NCI-H187 treated with DMSO at 0.1 percent for 48 hours (cell line): ENCODE measurements at places on chromosomes 16 and 17.
A peak's percentile ranks its signal among the peaks of the same experiment; 100 is the strongest.

DNA sequence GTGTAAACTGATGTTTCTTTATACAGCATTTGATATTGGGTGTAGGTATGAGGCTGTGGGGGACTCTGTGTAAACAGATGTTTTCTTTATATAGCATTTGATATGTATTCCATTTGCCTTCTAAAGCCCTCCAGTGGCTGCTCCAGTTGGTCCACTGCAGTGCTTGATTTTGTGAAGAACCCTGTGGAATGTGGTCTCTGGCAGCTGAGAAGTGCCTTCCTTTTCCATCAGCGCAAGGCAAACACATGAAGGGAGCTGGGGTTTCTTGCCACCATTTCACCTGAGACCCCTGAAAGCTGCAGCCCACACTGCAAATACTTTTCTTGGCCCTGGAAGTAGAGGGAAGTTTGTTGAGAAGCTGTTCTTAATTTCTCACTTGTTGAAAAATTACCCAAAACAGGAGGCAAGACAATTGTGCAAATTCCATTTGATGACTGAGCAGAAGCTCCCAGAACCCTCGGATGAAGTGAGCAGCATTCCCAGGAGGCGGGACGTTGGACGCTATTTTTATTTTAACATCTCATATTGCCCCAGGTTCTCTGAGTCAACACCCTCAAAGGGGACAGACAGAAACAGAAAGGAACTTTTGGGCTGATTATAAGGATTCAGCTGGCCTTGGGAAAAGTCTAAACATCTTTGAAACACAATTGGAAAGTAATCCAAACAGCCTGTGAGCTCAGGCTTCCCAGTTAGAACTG, 158.5 kb upstream of the RPH3AL start:
- DNase-seq: no peak

DNA sequence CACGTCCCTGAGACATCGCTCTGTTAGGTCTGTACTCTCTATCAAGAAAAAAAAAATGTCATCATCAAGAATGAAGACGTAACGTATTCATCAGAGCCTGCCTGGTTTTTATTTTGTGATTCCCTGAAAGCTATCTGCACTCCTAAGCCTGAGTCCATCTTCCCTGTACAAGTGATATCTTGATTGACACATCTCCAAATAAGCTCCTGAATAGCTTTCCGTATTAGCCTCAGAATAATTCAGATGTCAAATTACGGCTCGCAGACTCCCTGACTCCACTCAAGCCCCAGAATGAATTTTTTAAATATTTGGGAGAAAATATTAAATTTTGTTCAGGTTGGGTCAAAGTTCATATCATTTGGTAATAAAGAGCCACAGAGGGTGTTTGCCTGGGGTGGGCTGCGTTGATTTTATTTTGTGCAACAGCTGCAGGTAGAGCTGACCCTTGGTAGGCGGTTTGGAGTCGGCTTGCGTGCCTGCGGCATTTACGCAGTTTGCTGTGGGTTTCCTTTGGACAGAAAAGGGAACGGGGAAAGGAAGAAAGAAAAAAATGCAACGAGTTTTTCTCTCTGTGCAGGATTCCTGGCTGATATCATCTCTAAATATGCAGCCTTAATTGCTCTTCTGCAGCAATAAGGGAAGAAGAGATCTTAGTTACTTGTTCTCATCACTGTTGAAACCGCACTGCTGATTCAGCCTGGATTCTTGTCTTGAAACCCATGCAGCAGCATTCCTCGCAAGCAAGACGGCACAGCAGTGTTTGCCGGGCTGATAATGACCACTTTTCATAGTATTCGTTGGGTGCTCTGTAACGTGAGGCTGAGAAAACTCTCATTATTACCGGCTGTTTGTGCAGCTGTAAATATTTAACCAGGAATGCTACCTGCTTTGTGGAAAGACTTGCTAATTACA, 114.7 kb downstream of the IRX3 start:
- DNase-seq: no peak

GRCh38 chr17:65656390-65657250, 95.2 kb upstream of the AXIN2 start:
- DNase-seq: no peak

- DNase-seq: no peak
Measured at GRCh38 chr16:2919511-2920255, 8.0 kb downstream of the FLYWCH1 start.

GRCh38 chr17:50055426-50056216, at the start of gene ITGA3:
Gene ITGA3 (plus strand): TSS chr17:50056110. CDS start chr17:50056440, 330 bp downstream.
- DNase-seq: peak; percentile 74

GRCh38 chr16:67928561-67929364, 2.9 kb downstream of the CTRL start:
- no peak for DNase-seq

DNA sequence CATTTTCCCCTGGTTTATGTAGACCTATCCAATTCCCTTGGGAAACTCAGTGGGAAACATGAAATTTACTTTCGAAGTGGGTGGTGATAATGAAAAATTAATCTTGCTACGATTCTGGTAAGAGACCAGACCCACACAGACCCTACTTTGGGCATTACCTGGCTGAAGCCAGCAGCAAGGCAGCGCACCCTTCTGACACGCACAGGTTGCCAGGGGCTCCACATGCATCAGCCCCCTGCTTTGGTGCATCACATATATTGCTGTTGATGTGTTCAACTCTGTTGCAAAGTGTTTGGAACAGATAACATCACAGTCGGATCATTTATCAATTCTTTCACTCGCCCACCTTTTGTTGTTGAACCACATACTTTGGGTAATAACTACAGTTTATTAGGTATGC, 26.6 kb downstream of the SMARCE1 start:
- no peak for DNase-seq

GRCh38 chr17:15213381-15214087, 51.6 kb downstream of the PMP22 start:
- no peak for DNase-seq

GRCh38 chr17:32452281-32452680, 8.0 kb downstream of the PSMD11 start:
- DNase-seq: no peak

DNA sequence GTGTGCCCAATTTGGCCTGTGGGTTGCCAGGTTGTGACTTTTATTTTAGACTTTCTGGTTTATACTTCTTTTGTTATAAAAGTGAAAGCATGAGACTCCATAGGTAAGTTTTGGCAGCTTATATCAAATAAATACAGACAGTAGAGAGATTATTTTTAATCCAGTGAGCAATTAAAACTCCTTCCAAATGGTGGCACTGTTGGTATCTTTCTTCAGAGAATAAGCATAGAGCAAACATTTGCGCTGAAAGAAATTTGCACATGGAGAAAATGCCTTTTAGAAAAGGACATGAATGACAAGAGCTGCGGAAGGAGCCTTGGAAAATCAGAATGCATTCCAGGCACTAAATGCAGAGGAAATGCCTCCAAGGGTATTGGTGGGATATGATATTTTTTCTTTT, 46.1 kb upstream of the DNAJA2 start:
- no peak for DNase-seq

GRCh38 chr17:27818401-27819105, 18.2 kb upstream of the NOS2 start:
- no peak for DNase-seq

DNA sequence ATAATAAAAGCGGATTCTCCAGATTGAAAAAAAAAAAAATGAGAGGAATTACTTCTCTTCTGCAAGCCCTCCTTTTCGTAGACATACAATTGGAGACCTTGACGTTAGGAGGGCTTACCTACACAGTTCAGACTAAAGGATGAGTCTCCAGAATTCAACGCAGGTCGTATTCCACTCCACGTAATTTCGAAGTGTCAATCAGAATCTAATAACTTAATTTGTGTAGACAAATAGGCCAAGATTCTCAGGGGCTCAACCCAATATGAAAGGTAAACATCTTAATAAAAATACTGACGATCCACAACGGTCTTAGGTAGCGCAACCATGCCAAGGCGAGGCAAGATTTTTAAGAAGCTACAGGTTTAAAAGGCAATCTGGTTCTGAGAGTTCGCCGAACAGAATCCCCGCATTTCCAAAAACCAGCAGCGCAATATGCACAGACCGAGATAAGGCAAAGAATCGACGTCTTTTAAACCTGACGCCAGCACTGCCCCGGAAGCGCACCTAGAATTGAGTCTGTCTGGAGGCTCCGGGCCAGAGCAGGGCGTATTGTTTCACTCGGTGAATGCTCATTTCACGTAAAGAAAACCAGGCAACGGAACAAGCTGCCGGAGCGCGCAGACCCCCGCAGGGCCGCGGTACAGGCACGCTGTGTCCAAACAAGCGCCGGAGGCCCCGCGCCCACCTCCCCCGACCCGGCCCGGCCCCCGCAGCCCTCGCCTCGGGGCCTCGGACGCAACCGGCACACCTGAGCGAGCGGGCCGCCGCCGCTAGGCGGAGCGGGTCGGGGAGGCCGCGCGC, 623 bp downstream of the MBTPS1 start:
- no peak for DNase-seq

DNA sequence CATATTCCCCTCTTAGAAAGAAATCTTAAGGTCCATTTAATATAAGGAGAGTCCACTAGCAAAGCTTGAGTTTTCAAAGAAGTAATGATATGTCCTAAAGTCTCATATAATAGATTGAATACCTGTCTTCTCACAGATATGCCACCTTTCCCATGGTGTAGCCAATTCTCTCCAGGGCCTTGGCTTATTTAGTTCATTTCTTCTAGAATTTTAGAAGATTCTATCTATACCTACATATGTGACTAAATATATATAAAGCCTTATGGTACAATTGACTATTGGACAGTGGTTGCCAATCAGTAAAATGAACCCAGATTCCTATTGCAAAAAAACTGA, 370.7 kb upstream of the MAF start:
- no peak for DNase-seq

- DNase-seq: no peak
Measured at GRCh38 chr17:58970609-58971450, 135.8 kb downstream of the TRIM37 start.

DNA sequence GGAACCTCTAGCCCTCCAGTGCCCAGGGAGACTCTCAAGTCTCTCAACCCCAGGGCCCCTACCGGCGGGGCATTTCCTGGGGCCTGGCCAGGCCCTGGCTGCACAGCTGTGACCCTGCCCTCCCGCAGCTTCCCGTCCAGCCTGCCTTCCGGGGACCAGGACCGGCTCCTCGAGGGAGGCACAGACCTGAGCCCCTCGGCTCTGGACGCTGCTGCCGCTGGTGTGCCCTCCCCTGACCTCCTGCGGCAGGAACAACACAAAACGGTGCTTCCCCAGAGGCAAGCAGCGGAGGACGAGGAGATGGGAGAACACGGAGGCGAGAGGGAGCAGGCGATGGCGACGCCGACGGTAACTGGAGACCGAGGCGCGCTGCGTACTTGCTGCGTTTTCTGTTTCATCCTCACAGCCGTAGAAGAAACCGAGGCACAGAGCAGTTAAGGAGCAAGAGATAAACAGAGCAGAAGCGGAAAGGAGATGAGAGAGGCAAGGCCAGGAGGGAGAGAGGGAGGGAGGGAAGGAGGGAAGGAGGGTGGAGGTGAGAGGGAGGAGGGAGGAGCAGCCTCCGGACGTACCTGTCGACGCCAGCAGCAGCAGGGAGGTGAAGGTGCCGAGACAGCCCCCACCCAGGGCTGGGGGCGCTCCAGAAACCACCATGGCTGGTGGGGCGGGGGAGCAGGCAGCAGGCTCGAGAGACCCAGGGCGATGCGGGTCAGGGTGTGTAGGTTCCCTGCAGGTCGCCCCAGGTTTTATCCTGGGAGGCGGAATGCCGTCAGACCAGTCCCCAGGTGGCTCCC, at the start of gene PRSS22:
Gene PRSS22, minus strand, starts transcription at position 720 of the 794 bp plus-strand sequence. Its CDS starts 66 bp downstream, at position 654.
- no peak for DNase-seq

- no peak for DNase-seq
Measured at GRCh38 chr17:17942846-17943245, 29.4 kb downstream of the TOM1L2 start.

DNA sequence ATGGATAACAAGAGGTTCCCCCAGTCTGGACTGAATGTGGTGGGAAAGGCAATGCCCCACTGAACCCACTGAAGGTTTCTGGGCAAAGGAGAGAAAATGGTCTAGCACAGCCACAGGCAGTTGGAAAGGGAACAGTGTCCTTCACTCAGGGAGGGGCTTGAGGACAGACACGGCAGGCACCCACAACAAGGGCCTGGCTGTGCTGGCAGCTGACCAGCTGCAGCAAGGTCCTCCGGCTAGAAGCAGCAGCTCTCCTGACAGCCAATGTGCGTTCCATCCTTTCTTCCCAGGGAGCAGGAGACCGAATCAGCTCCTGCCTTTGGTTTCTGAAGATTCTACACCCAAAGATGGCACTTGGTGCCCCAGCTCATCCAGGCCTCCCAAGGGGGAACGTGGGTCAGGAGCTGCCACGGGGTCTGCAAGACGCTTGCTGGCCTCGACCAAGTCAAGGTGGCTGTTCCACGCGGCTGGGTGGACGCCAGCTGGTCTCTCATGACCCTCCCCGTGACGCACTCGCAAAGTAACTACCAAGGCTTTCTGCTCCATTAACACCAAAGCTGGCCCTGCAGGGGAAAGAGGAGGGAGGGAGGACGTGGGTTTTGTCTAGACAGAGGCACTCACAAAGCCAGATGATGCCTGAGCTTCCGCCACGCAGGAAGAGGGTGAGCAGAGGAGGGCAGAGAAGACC, 11.1 kb downstream of the ABR start:
- DNase-seq: no peak

DNA sequence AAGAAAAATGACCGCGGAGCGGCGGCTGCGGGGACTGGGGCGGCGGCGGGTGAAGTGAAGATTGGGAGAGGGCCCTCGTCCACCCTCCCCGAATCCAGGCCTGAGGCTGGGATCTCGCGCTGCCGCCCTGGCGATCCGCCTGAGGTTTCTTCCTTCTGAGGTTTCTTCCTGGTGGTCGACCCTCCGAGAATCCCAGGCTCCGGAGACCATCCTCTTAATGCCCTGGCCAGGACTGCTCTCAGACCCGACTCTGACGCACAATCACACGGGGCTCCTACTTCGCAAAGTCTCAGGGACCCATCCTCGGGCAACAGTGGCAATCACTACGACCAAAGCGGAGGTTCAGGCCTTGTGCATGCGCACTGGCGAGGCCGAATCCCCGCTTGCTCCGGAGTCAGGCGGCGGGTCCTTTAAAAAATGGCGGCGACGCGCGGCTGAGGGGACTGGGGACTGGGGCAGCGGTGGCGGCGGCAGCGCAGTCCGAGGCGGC, 18.0 kb upstream of the KCNJ18 start:
- DNase-seq: no peak

DNA sequence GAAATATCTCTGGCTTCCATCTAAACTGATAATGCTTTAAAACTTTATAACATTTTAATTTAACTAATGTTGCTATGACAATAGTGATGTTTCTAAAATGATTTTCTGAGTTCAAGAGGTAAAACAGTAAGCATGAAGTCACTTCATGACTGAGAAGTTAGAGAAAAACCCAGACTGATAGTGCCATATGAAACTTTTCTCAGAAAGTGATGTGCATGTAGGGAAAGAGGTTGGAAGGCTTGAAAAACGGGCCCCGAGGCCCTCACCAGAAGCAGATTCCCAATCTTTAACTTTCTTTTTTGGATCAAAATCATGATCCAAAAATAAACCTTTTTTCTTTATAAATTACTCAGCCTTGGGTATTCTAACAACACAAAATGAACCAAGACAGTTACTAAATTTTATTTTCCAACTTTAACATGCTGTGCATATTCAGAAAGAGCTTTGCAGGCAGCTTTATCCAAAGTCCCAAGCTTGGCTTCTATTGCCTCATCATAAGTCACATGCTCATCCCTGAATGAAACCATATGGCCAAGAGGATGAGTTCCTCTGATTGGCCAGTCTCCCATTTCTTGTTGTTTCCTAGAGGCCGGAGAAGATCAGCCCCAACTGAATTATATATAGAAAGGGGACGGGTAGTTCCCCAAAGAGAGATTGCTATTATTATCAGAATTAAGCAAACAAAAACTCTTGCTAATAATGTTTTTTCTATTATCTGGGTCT, 357.6 kb upstream of the SALL1 start:
- DNase-seq: no peak
